ENCODE measurements at places on chromosomes 7 and 10.

GRCh38 chr7:34338961-34339526, 319.0 kb upstream of the NPSR1 start:
- no peak for DNase-seq

GRCh38 chr10:114920459-114920858, 17.5 kb upstream of the TRUB1 start:
- DNase-seq = no peak

DNA sequence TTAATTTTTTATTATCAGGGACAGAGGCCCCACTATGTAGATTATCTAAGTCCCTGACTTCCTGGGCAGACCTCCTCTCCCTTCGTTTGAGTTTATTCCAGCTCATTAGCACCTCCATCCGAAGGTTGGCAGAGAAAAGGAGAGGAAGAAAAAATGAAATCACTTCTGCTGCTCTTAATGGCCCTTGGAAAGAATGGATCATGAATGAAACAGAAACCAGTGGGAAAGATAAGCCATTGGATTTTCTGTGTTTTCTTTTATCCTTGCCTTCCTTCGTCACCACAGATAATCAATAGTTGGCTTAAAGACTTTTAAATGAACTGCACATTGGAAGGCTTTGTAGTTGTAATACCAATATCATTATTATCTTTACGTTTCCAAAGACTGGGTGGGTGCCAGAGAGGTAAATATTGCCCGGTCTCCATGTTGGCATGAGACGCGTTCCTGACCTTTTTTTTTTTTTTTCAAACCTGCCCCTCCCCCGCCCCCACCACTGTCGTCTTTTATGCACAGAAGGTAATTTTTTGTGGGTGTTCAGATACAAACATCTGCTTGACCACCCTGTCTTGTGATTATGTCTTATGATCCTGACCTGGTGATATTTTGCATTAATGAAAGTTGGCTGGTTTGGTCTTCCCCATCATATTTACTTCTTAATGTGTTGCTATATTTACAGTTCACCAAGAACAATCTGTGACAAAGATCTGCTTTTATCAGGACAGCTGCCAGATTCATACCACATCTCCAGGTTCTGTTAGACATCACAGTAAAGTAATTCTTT, 116.8 kb downstream of the ARID5B start:
- DNase-seq = no peak

DNA sequence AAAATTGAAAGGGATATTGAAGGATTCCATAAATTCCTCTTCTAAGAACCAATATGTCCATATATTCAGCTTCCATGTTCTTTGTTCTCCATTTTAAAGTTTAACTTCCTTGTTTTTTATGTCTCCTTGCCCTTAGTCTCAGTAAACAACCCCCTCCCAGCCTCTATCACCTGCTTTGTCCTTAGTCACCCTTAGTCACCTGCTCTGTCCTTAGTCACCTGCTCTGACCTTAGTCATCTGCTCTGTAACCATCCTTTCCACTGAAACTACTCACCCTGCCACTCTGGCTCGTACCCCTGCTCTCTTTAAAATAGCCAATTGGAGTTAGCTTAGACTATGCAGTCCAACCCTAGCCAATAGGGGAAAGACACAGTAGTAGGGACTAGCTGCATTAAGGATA, 136.2 kb upstream of the TMEM106B start:
- DNase-seq = no peak

- no peak for DNase-seq
Measured at GRCh38 chr7:67663644-67664043, 667.0 kb downstream of the TYW1 start.

- DNase-seq = peak; percentile 36
Measured at GRCh38 chr10:100267239-100268104, at the start of gene CWF19L1. Gene CWF19L1 (minus strand): TSS chr10:100267638. CDS start chr10:100267593, 45 bp downstream.

GRCh38 chr7:24214670-24215069, 69.3 kb upstream of the NPY start:
- DNase-seq = no peak

- no peak for DNase-seq
Measured at GRCh38 chr10:74035303-74035702, 37.4 kb downstream of the VCL start.

- DNase-seq = no peak
Measured at GRCh38 chr10:75244487-75245353, 9.0 kb upstream of the COMTD1 start.

GRCh38 chr10:62048919-62049623, 147.6 kb downstream of the ARID5B start:
- DNase-seq = no peak

DNA sequence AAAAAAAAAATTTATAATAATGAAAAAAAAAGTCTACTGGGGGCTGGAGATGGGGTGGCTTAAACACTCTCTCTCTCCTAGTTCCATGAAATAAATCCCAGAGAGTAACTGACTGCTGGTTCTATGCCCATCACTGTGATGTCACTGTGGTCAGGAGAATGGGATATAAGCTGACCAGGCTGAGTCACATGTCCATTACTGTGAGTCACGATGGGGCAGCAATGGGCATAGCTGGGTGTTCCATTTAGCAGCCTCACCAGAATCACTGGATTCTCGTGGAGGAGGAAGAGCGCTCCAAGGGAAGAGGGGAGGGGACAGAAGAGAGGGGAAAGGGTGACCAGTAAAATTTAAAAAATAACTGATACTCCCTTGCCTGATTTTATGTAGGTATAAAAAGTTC, 37.1 kb downstream of the MASTL start:
- no peak for DNase-seq

DNA sequence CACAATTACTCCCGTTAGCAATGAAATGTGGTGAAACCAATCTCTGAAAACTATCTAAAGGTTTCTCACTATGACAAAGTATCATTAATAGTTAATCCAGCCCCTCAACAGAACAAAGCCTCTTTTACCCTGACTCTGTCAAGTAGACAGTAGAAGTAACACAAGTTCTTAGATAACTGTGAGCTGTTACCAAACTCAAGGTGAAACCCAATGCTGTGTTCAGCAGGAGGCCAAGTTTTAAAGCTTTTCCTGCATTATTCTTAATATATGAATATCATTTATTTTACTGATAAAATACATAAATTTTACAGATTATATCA, 109.1 kb downstream of the SRPK2 start:
- no peak for DNase-seq

GRCh38 chr10:74164716-74165529, 13.9 kb downstream of the ADK start:
- DNase-seq = no peak

GRCh38 chr7:99601656-99602310, 3.7 kb downstream of the TMEM225B start:
- no peak for DNase-seq

DNA sequence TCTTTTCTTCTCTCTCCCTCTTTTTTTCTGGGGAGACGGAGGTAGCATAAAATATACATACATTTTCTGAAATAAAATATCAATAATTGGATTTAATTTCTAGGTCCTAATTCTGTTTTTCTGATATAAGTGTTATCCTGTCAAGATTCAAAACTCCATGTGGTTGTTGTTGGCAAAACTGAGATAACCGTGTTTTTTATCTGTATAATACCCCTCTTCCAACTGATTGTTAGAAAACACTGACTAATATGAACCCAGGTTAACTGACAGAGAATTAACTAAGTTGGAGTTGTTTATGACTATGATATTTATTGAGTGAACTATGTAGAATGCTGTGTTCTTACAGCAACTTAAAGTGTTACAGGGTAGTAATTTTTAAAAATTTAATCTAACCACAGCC, 236.5 kb upstream of the KAT6B start:
- DNase-seq = no peak

DNA sequence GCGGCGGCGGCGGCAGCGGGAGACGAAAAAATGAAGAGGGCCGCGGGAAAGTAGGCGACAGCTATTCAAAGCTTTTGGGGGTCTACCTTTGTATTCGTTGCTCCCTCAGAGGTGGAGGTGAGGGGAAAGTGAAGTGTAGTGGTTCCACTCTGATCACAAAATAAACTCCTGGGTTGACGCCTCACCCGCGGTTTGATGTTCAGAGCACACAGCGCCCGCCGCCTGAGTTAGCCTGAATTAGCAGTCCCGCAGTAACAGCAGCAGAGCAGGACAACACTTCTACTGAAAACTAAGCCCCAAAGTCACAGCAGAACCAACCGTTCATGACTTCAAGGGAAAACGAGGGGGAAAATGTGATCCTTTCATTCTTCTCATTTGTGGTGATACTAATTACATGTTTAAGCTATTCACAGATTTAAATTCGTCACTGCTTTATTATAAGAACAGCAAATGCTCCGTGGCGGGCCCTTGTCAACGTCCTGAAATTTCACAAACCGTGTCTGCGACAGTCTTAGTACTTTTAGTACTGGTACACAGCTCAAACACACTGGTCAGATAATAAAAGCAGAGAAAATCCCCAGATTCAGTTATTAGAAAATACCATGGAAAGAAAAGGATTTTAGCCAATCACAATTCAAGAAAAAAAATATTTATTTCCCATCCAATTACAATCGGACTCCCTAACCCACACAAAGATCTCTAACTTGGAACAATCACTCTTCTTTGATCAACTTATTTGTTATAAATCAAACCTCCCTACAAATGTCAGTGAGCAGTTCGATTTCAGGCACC, 563 bp upstream of the JMJD1C start:
- no peak for DNase-seq

GRCh38 chr10:77390481-77390891, 247.1 kb downstream of the KCNMA1 start:
- DNase-seq = no peak

GRCh38 chr10:20355915-20356314, 539.7 kb downstream of the PLXDC2 start:
- DNase-seq = no peak

DNA sequence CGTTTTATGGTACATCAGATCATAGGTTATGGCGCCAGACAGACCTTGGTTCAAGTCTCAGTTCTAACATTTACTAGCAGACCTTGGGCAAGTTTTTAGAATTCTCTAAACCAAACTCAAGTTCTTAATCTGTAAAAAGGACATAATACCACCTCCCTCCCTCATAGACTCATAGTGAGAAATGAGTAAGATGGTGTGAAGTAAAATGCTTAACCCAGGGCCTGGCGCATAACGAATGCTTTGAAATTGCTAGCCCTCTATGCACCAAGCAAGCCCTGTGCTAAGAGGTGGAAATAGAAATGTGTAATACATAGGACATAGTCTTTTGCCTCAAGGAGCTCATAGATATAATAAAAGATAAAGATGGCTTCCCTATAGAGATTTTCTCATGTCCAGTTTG, 17.7 kb upstream of the SLC35B4 start:
- no peak for DNase-seq

DNA sequence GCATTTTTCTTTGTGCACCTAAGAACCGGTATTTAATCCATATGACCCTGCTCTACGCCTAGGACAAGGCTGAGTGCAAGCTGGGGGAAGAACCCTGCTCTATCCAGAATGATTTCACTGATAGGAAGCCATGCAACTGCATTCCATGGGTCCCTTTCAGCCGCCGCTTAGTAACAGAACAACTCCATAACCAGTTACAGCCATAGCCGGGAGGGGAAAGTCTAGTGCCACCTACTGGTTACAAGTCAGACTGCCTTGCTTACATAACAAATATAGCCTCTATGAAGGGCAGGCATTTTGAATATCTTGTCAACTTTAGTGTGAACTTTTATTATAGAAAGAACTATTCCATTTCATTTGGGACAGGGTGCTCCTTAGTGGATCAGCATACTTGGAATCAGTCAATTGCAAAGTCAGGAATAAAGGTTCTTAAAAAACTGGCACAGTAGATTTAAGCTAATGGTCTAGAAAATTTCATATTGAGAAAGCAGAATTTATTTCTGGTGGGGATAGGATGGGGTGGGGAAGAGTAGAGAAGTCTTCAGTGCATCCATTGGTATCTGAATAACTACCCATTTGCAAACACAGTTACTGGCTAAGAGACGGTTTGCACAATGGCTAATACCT, 521.7 kb downstream of the ADRA2A start:
- DNase-seq = no peak

DNA sequence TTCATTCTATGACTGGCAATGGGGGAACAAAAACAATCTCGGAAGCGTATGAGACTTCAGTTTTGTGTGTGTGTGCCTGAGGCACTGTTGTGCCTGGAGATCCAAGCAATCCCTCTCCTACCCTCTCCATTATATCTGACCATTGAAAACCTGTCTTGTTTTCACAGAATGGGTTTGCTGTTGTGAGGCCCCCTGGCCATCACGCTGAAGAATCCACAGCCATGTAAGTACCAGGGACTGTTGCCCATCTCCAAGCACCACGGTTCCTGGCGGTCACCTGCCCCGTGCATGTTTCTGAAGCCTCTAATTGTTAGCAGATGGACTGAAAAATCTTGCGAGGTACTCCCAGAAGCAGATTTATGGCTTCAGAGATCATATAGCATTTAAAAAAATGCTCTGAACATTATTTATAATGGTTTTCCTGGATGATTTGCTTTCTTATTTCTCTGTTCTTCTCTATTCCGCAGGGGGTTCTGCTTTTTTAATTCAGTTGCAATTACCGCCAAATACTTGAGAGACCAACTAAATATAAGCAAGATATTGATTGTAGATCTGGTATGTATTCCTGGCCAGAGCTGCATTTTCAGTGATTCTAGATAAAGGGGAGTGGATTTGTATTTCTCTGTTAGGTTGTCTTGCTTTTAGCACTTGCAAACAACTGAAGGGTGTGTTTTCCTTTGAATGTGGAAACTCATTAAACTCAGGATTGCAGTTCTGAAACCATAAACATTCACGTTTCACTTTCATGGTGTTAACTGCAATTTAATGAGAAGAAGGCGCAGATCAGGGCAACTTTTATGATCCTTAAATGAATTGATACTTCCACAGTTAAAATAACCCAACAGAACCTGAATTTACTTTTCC, 288.2 kb downstream of the TWIST1 start:
- DNase-seq = no peak

DNA sequence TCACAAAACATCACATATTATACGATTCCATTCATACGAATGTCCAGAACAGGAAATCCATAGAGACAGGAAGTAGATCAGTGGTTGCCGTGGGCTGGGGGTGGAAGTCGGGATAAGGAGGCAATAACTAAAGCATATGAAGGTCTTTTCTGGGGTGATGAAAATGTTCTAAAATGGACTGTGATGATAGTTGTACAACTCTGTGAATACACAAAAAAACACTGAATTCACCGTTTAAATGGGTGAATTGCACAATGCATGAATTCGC, 3.2 kb upstream of the INSIG1 start:
- DNase-seq = no peak

DNA sequence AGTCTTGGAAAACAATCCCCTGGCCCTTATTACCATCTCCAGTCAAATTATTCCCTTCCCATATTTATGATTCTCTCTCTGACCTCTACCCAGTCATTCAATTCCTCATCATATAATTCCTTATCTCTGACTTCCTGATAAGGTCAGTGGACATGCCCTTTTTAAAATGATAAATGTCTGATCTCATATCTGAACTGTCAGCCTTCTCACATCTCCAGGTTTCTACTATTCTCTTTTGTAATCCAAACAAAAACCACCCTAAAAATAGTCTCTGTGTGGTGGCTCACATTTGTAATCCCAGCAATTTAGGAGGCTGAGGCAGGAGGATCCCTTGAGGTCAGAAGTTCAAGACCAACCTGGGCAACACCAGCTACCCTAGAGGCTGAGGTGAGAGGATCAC, 11.9 kb downstream of the GSDME start:
- DNase-seq = no peak

GRCh38 chr10:4704034-4704545, 121.9 kb upstream of the AKR1E2 start:
- DNase-seq = no peak

- no peak for DNase-seq
Measured at GRCh38 chr10:132133005-132133404, 53.7 kb upstream of the DPYSL4 start.

All from NCI-H2171 (cell line).